Right renal pelvis (tissue), 4 donors: ENCODE measurements at places on chromosomes 4 and X.

- DNase-seq, result no peak
Observed at GRCh38 chr4:86416081-86416480, 56.2 kb upstream of the MAPK10 start.

GRCh38 chrX:72306851-72307645 is 1.3 kb upstream of the CITED1 start:
- no peak for DNase-seq

- DNase-seq, result no peak
Observed at GRCh38 chr4:7938266-7938608, 1.4 kb downstream of the AFAP1 start.

GRCh38 chrX:150625875-150626274 is 57.5 kb downstream of the MTM1 start:
- no peak for DNase-seq
